ENCODE measurements at places on chromosomes 11 and 22.

GRCh38 chr11:12474871-12475270 is 97.5 kb downstream of the PARVA start:
- DNase-seq: no peak

- no peak for DNase-seq
Measured at GRCh38 chr22:38125751-38126201, 15.3 kb upstream of the BAIAP2L2 start.

GRCh38 chr11:134120143-134120850 is 51.4 kb downstream of the JAM3 start:
- no peak for DNase-seq

GRCh38 chr11:62805961-62806441 is 761 bp upstream of the NXF1 start:
- no peak for DNase-seq

DNA sequence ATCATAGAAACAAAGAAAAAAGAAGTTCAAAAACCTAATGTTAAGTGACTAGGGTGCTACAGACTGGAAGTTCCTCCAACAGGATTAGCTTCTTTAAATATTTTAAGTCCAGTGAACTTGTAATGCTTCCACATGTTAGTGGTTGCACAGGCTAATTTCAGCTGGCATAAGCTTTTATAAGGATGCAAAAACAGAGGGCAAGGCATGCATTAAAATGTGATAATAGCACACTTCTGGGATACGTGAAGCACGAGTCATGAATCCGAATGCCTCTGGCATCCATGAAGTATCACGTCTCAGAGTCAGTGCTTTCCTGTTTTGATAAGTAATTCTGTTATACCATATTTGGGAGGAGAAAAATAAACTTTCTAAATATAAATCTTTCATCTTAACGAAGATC is 106.8 kb downstream of the DCDC1 start:
- no peak for DNase-seq

GRCh38 chr11:639332-639955 is 2.4 kb downstream of the DRD4 start:
- DNase-seq: no peak

All from stimulated activated CD8-positive, alpha-beta memory T cell treated with anti-CD3 and anti-CD28 coated beads, Interleukin-15, amount 100 ng/mL, for 48 hours (primary cell).